ENCODE measurements at places on chromosomes 11 and 22. TPM values are rescaled to one million over a fixed set of nuclear protein-coding genes. Genes with fewer than 3 reads are reported as not detected.

DNA sequence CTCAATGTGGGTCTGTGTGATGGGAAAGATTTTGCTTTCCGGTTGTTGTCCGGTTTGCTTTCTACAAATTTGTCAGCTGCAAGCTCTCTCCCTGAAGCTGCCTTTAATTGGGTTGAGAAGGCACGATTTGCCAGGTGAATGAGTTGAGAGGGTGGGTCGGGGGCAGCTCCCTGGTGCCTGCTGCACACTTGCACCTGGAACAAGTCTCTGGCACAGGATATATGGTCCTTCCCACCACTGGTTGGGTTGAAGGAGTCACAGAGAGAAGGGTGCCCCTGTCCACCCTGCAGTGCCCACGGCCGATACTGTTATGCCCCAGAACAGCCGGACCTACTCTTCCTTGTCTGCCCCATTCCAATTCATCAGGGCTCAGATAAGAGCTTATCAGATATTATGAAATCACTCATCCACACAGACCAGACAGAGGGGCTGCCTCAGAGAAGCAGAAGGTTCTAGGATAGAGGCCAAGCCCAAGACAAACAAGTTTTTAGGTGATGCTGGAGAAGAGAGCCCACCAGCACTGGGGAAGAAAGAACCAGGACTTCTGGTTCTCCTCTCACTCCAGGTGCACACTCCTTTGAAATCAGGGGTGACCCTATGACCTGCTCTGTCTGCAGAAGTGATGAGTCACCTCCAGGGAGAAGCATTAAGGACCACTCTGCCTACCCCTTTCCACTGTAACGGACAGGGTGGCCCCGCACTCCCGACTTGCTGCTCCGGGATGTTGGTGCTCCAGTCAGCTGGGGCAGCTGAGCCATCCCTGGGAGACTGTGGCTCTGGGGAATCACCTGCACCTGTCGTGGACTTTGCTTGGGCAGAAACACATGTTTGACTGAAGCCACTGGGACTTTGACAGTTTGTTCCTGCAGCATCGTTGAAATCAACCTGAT, 45.3 kb downstream of the RTL6 start:
- H3K36me3 ChIP-seq: no peaks in the 10 kb centered on the region
- no peaks in the 10 kb centered on the region for H3K27me3 ChIP-seq
- H3K27ac ChIP-seq: no peak overlapping the region
- H3K4me3 ChIP-seq: no peak overlapping the region

GRCh38 chr11:130390071-130390758, 38.2 kb downstream of the ADAMTS8 start:
- DNase-seq: no peak
- H3K27ac ChIP-seq: no peak overlapping the region
- no peak overlapping the region for H3K4me3 ChIP-seq
- peaks cover 4% of the 10 kb centered on the region for H3K27me3 ChIP-seq
- H3K4me1 ChIP-seq: no peaks in the 10 kb centered on the region

Gene PRR33
- polyA plus RNA-seq: 0.62 TPM

DNA sequence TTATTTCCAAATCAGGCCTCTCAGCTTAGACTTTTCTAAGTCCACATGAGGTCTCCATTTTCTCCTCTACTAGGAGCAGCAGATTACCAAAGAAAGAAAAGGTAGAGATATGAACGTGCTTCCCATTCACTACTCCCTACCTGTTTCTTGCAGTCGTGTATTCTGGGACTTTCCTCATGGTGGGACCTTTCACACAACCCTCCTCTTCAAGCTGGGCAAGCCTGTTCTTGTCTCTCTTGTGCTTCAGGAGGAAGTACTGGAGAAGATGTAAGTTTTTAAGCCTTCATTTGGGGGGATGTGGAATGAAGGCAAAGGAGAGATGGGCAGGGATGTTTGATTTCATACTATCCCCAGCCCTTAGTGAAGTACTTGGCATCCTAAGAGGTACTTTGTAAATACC, 128.8 kb upstream of the SESN3 start:
- no peak for DNase-seq
- no peak overlapping the region for H3K4me3 ChIP-seq
- no peak overlapping the region for H3K27ac ChIP-seq

GRCh38 chr11:71991494-71991893, 7.2 kb upstream of the IL18BP start:
- H3K4me3 ChIP-seq: no peak overlapping the region
- peak; percentile 94 for DNase-seq
- H3K4me1 ChIP-seq: peaks cover 32% of the 10 kb centered on the region
- no peaks in the 10 kb centered on the region for H3K27me3 ChIP-seq

Gene NFAM1
- polyA plus RNA-seq: 0.11 TPM

DNA sequence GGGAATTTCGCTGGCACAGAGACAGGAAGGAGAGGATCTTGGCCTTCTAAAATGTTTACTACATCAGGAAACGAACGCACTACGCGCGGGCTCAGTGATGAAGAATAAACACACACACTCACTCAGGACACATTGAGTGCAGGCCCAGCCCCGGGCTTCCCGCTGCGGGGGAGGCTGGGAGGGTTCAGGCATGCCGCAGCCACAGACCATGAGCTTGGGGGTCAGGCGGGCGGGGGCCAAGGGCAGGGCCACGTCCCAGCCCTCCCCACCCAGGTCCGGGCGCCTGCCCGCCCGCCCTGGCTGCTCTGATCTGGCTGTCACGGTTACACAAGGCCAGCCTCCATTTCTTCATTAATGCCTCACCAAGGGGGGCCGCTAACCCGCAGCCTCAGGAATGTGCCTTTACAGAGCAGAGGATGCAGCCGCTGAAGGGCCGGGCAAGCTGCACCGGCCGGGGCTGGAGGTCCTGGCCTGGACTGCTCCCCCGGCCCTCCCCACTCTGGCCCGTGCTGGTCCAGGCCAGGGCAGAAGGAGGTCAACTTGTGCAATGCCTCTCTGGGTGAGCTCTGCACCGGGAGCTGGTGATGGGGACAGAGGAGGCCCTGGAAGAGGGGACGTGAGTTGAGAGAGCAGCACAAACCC, 41.7 kb downstream of the IGF2 start:
- no peaks in the 10 kb centered on the region for H3K4me1 ChIP-seq
- no peaks in the 10 kb centered on the region for H3K36me3 ChIP-seq
- no peak overlapping the region for H3K4me3 ChIP-seq
- no peak for DNase-seq
- no peaks in the 10 kb centered on the region for H3K27me3 ChIP-seq

- no peak for DNase-seq
- no peaks in the 10 kb centered on the region for H3K4me1 ChIP-seq
Observed at GRCh38 chr11:33861386-33861785, 30.5 kb downstream of the LMO2 start.

Gene SMC1B
- polyA plus RNA-seq: not detected

Gene ADM
- polyA plus RNA-seq: 0.15 TPM

Gene TEAD1
- polyA plus RNA-seq: not detected

DNA sequence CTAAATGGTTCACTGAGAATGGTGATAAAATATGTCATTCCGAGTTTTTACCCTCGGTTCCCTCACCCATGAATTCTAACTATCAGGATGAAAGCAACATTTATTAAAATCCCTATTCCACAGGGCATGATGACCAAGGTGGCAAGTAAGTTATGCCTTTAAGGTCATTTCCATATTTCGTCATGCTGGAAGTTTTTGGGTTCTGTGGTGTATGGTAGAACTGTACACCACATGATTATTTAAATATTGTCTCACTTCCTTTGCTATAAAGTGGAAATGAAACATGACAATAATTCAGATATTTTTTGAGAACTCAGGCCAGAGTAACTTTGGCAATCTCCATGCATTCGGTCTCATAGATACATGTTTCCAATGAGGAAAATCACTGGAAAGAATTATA, 68.5 kb upstream of the CARD18 start:
- H3K36me3 ChIP-seq: no peaks in the 10 kb centered on the region
- no peaks in the 10 kb centered on the region for H3K4me1 ChIP-seq
- no peak overlapping the region for H3K4me3 ChIP-seq
- H3K27me3 ChIP-seq: no peaks in the 10 kb centered on the region
- DNase-seq: no peak
- no peak overlapping the region for H3K27ac ChIP-seq

Gene OR51B5
- polyA plus RNA-seq: not detected

Gene ACER3
- polyA plus RNA-seq: 17.4 TPM

Gene SLC7A4
- polyA plus RNA-seq: not detected

Gene CYP2D6
- polyA plus RNA-seq: 0.42 TPM

Gene APOA4
- not detected for polyA plus RNA-seq

DNA sequence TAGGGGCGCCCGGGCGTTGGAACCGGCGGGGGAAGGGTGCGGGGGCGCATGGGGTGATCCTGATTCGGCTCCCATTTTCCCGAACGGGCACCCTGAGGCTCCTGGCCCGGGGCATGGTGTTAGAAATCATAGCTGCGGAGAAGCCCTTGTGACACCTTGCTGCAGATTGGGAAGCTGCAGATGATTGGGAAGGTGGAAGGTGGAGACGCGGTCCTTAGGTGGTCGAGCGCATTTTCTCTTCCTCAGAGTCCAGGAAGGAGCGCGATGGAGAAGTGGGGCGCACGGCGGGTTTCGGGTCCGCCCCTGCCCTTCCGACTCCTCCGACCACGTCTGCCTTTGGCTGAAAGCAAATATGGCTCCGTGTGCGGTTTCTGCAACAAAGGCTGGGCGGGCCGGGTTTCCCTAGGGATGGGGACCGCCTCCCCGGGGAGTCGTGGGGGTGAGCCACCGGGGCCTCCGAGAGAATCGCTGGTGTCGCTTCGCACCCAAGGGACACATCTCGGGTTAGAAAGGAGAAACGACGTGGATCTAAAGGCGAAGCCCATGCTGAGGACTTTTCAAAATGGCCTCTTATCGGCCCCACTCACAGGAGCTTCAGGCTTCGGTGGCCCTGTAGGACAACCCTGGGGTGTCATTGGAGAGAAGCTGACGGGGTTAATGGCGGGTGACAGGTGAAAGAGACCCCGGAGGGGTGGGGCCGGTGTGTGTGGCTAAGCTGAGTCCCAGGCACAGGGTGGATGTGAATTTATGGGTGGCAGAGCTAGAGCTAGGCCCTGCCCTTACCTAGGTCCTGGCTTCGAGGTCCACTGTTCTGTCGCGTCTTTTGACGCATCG, 707 bp upstream of the FTH1 start:
- H3K4me3 ChIP-seq: peak overlapping the region; percentile 80
- H3K4me1 ChIP-seq: peaks cover 49% of the 10 kb centered on the region
- peak; percentile 62 for DNase-seq

- no peak overlapping the region for H3K27ac ChIP-seq
- H3K4me1 ChIP-seq: no peaks in the 10 kb centered on the region
- peak overlapping the region; percentile 51 for H3K4me3 ChIP-seq
- DNase-seq: no peak
Observed at GRCh38 chr11:33158596-33159275, 2.5 kb downstream of the CSTF3 start.

DNA sequence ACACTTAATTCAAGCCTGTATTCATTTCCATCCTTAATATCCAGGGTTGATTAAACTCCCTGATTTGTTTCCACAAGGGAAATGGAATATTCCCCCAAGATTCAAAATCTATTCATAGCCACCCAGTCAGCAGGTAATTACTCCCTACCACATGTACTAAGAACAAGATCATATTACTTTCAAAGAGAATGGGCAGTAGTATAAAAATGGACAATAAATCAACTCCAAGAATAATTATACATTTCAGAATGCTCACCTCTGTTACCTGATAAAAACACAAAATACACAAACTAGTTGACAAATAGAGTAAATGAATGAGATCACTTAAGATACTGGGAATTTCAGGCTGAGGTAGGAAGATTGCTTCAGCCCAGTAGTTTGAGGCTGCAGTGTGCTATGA, 8.5 kb upstream of the FEZ1 start:
- no peak for DNase-seq
- no peak overlapping the region for H3K4me3 ChIP-seq

GRCh38 chr11:30760345-30760744, 174.2 kb upstream of the MPPED2 start:
- H3K27me3 ChIP-seq: no peaks in the 10 kb centered on the region
- H3K4me3 ChIP-seq: no peak overlapping the region
- H3K27ac ChIP-seq: no peak overlapping the region
- no peaks in the 10 kb centered on the region for H3K4me1 ChIP-seq
- DNase-seq: no peak

DNA sequence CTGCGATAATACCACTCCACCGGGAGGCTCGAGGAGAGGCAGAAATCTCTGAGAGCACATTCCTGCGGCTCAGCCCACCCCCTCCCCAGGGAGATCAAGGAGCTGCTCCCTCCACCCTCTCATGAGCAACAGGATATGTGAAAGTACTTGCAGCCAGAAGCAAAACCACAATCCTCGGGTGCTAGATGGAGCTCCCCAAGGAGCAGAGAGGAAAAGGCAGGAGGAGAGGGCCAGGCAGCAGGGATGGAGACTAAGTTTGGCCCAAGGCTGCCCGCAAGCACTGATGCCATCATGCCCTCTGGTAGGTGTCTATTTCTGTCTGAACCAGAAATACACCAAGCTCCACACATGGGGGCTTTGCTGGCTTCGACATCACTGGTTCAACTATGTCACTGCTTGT, 22.3 kb downstream of the VPS37C start:
- H3K27me3 ChIP-seq: no peaks in the 10 kb centered on the region
- peaks cover 4% of the 10 kb centered on the region for H3K36me3 ChIP-seq
- DNase-seq: no peak
- peaks cover 2% of the 10 kb centered on the region for H3K4me1 ChIP-seq
- no peak overlapping the region for H3K27ac ChIP-seq

Data from GM12878 (cell line).